G401 (cell line): ENCODE measurements at places on chromosomes 16 and 17. TPM values are rescaled to one million over a fixed set of nuclear protein-coding genes. Genes with fewer than 3 reads are reported as not detected.

Gene TLCD2
- 1.2 TPM in 2 replicates for total RNA-seq

Gene ODAD4
- 1.7 TPM in 1 of 2 replicates, not detected in the other for total RNA-seq

Gene VMO1
- total RNA-seq, result not detected in 2 replicates

Gene CMTM4
- total RNA-seq, result 11.9 and 22.5 TPM in 2 replicates

Gene MIEN1
- 28.0 and 61.8 TPM in 2 replicates for total RNA-seq

Gene HSD11B2
- total RNA-seq, result not detected in 2 replicates

Gene SSTR5
- total RNA-seq, result not detected in 2 replicates

Gene ACD
- 27.1 and 33.2 TPM in 2 replicates for total RNA-seq

Gene RILP
- total RNA-seq, result 9.5 and 36.1 TPM in 2 replicates

Gene ITGB3
- not detected in 2 replicates for total RNA-seq

Gene SCGB1C2
- total RNA-seq, result not detected in 2 replicates

Gene RNF222
- 0.03 TPM in 1 of 2 replicates, not detected in the other for total RNA-seq

DNA sequence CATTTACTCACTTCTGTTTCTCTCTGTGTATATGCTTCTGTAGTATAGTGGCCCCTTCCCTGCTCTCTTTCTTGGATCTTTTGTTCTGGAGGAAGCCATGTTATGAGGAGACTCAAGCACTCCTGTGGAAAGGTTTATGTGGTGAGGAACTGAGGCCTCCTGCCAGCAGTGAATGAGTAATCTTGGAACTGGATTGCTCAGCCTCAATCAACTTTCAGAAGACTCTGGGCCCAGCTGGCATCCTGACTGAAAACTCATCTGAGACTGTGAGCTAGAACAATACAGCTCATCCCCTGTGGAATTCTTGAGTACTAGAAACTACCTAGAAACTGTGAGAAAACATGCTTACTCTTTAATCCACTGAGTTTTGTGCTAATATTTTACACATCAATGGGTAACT is 133.1 kb upstream of the ZKSCAN2 start:
- no peak for DNase-seq

DNA sequence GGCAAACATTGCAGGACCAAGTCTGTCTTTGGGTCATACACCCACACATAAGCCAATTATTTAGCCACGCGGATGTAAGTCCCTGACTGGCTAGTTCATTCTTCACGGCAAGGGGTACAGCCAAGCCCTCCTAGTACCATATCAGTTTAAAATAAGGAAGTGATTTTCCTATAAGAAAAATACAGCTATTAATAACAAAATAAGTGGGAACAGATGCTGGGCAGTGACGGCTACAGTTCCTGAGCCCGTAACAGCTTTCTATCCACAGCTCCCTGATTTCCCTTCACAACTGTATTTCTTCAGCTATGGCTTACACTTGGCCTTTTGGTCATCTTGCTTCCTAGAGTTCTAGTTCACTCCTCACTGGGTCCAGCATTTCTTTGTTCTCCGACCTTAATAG is 542.4 kb upstream of the C16orf82 start:
- DNase-seq, result no peak

GRCh38 chr17:614653-615546 is 99.7 kb downstream of the VPS53 start:
- no peak for DNase-seq

GRCh38 chr16:3578610-3579551 is 1.7 kb upstream of the NLRC3 start:
- DNase-seq, result peak; percentile 1

DNA sequence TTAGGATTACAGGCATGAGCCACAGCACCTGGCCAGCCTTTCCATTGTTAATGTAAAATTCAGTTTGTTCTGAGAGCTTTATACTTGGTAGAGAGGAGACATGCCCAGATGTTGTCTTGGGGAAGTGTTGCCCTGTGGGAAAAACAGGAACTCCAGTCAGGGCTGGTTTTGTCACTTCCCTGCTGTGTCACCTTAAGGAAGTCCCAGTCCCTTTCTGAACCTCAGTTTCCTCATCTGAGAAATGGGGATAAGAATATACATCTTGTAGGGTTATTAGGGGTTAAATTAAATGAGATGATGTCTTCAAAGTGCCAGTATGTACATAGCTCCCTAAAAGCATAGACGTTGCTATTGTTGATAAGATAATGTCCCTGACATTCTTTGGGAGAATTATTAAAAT is 25.3 kb downstream of the CLEC16A start:
- no peak for DNase-seq

- DNase-seq, result no peak
Measured at GRCh38 chr17:35998756-35999155, 2.6 kb downstream of the CCL15 start.

GRCh38 chr16:76634847-76635697 is 357.9 kb downstream of the CNTNAP4 start:
- DNase-seq, result no peak

GRCh38 chr17:73010414-73010813 is 82.1 kb downstream of the SLC39A11 start:
- no peak for DNase-seq

DNA sequence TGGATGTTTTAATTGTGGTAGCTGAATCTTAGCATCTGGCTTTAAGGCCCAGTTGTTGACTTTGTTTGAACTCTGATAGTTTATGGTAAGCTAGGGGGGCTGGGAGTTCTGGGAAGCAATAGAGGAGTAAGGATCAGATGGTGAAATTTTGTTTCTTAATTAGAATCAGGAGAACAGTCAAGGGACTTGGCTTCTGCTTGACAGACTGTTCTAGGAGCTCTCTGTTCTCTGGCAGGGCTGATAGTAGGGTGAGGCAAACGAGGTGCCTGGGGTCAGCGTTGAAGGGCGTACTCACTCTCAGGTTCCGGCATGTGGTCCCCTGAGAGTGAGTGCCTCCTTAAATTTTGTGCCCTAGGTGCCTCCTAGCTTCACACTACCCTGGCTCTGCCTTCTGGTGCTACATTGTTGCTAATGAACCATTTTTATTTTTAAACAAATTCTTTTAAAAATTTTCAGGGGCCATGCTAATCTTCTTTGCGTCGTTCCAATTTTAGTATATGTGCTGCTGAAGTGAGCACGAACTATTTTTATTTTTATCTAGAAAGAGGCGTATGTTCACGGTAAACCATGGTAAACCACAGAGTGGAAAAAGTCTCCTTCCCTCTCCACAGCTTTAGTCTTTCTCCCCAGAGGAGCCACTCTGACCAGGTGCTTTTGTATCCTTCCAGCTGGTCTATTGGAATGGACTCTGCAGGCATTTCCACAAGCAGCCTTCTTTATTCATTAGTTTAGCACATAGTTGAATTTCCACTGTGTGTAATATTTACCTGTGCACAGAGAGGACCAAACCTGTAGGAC is 19.7 kb downstream of the SLC7A6 start:
- no peak for DNase-seq

GRCh38 chr16:58306327-58306726 is 11.5 kb upstream of the PRSS54 start:
- no peak for DNase-seq

DNA sequence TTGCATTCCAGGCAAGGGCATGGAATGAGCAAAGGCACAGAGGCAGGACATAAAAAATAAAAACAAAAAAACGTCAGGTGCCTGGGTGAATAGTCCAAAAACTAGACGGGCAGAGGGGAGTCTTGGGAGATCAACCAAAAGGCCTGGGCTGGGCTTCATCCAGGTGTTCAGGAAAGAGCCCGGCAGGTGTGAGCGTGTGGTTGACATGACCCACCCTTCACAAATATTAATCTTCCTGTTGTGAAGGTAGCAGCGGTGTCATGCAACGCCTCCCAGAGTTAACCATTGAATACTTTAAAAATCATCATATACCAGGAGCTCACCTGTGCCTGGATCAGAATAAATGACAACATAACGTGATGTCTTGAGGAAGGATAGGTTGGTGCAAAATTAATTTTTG is 90.6 kb downstream of the USP22 start:
- no peak for DNase-seq

- DNase-seq, result peak; percentile 38
Measured at GRCh38 chr16:1991135-1991551, 1.4 kb downstream of the SYNGR3 start.

DNA sequence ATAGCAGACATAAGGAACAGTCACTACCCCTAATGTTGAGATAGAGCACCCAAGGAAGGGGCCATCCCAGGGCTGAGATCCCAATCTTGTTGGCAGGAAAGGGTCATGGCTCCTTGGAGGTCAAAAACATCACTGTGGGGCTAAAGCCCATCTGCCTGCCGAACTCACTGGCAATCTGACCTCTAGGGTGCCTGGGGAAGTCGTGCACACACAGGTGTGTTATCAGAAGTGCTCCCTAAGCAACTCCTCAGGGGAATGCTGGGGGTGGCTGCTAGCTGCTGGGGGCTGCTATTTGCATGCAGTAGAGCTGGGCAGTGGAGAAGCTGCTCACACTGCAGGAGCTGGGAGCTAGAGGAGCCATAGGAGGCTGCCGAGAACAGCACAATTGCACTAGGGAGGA is 47.5 kb upstream of the PHOSPHO1 start:
- DNase-seq, result no peak

- no peak for DNase-seq
Measured at GRCh38 chr17:82076785-82077591, 11.4 kb upstream of the DUS1L start.

- DNase-seq, result no peak
Measured at GRCh38 chr16:3643095-3643730, 11.3 kb upstream of the DNASE1 start.

DNA sequence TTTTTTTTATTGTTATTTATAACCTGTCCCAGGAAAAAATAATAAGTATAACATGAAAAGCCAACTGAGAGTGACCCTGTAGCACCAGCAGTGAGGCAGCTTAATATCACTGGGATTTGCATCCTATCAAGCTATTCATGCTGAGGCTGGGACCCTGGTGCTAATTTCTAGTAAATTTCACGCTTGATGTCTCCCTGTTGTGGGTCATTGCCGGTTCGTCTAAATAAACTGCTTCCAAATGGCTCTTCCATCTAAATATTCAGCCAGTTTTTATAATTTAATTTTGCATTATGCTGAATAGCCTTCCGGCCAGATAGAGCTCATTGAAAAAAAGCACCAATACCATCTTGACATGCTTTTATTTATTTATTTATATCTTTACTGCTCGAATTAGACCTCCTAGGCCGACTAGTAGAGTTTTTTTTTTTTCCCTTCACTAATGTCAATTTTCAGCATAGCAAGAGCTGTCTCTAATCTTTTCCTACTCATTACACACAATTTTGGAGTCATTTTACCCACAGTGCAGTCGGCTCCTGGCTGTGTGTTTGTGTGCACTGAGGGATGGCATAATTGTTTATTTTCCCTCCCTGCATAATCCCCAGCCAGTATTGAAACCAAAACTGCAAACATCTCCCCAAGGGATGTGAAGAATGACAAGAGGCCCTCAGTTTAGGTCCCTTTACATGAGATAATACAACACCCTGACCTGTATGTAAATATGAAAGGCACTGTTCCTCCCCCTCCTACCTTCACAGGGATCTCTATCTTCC is 168.8 kb downstream of the AATF start:
- DNase-seq, result peak; percentile 39

- no peak for DNase-seq
Measured at GRCh38 chr17:27596096-27596495, 34.9 kb upstream of the LGALS9 start.

- DNase-seq, result no peak
Measured at GRCh38 chr17:80262291-80262690, 1.6 kb downstream of the RNF213 start.

GRCh38 chr16:49987381-49987780 is 37.6 kb upstream of the CNEP1R1 start:
- DNase-seq, result no peak

- DNase-seq, result no peak
Measured at GRCh38 chr17:68184816-68185436, 62.9 kb upstream of the AMZ2 start.

- no peak for DNase-seq
Measured at GRCh38 chr17:78472035-78472905, 93.8 kb downstream of the PGS1 start.

DNA sequence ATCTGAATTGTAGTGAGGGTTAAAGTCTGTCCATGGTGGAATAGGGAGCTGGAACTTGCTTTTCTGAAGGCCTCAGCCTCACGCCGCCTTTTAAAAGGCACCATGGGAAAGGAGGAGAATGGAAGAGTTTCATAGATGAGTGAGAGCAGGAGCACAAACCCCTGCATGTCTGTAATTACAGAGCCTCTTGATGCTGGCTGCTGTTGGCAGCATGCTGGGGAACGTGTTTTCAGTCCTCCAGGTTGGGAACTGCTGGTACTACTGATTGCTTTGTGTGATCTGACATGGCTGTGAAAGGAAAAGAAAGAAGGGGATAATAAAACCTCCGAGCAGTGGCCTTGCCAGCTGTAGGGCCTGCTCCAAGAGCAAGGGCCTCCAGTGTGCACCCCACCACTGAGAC is 16.8 kb upstream of the DYNLL2 start:
- no peak for DNase-seq

DNA sequence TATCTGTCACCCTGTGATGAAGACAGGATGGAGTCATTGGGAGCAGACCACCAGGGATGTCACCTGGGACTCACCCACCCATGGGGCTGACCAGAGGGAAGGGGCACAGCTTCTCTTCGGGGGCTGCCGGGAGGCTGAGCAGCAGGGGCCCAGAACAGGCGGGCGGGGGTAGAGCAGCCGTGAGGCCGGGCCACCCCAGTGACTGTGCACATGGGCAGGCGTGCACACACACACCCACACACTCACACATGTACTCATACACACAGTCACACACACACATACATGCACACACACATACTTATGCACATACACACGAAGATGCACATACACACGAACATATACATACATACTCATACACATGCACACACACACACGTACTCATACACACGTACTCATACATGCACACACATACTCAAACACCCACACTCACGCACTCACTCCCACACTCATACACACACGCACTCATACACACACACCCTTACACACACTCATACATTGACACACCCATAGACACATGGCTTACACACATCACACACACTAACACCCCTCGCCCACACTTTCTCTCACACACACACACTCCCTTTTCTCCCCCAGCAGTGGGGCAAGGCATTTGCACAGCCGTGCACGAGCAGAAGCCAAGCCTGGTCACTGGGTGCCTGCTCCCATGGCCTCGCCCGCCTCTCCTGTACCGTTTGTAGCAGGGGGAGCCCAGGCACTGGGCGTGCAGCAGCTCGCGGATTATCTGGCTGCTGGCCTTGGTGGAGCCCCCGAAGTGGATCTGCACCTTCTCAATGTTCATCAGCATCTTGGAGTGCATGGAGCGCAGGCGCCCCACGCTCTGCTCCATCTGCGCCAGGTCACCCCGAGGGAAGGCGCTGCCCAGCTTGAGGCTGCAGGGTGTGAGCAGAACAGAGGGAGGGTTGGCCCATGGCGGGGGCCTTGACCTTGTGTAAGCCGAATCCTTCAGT is 12.4 kb downstream of the UBALD2 start:
- DNase-seq, result no peak
